ENCODE measurements at places on chromosomes 12 and 14.

GRCh38 chr12:12180575-12180974, 86.3 kb downstream of the LRP6 start:
- DNase-seq: no peak

GRCh38 chr14:89265234-89265633, 151.8 kb downstream of the FOXN3 start:
- DNase-seq: no peak

DNA sequence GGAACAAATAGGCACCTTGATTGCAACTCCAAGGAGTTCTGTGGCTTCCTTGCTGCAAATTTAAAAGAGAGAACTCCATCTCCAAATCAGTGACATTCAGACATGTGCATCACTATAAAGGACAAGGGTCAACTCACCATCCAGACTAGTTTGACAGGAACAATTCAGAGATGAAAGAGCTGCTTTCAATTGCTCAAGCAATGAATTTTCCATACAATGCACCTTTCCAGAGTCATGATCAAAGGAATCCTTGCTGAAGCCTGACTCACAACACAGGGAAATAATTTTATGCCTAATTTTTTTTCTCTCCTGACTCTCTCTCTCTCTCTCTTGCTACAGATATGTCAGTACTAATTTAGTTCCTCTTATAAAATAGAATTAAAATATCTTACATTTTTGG, 380.5 kb upstream of the GARIN6 start:
- no peak for DNase-seq

DNA sequence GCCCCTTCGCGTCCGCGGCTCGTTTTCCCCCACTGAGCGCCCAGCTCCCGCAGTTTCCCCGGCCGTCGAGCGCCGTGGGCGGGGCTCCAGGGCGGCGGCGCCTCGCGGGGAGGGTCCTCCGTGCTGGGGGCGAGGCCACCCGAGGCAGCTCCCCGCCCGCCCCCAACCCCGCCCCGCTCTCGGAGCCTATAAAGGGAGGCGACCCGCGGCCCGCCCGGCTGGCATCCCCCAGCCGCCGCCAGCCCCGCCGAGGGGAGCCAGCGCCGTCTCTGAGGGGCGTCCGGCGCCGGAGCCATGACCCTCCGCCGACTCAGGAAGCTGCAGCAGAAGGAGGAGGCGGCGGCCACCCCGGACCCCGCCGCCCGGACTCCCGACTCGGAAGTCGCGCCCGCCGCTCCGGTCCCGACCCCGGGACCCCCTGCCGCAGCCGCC, at the start of gene TAMALIN:
Gene TAMALIN (plus strand): TSS at position 221 of the 432 bp plus-strand sequence. CDS start 74 bp downstream, at position 295.
- peak; percentile 96 for DNase-seq

DNA sequence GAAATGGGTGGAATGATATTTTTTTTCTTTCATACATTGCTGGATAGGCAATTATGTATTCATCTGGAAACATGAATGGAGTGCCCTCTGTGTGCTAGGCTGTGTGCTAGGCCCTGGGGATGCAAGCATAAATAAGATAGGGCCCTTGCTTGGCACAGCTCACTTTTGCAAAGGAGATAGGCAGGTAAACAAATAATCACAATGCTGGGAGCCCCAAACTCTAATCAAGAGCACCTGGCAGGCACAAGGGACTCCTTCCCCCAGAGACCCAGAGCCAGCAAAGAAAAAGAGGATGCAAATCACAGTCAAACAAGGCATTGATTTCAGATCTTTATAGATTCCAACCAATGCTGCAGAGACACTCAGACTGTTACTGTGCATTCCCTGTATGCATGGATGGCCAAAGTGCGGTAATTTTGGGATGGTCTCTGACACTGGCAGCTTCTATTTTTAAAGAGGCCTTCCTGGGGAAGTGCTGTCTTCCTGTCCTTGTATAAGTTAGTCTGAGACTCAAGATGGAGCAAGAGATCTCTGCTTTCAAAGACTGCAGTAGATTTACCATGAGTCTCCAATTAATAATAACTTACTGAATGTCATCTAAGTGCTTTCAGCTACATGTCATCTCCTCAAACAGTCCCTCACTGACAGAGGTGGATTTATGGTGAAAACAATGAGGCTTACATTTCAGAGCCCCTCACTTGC, 45.1 kb upstream of the CPM start:
- DNase-seq: no peak

GRCh38 chr12:105562199-105562971, 231.9 kb downstream of the C12orf75 start:
- peak; percentile 80 for DNase-seq

- no peak for DNase-seq
Observed at GRCh38 chr12:19214020-19214419, 84.5 kb downstream of the PLEKHA5 start.

GRCh38 chr12:16435875-16436554, 88.6 kb downstream of the MGST1 start:
- DNase-seq: no peak

DNA sequence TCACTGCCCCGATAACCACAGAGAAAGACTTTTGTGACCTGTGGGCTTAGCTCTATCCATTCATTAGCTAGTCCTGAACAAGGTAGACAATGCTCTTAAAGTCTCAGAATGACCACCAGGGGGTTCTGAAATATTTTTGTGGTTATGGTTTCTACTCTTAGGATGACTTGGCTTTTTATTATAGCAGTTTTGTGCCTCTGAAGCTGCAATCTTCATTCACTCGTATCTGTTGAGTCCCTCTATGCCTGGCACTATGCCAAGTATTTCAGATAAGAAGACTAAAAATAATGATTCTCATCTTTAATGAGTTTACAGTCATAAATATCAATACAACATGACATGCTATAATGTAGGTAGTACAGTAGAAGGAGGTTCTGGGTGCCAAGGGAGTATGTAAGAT, 130.8 kb upstream of the TRHDE start:
- DNase-seq: no peak

DNA sequence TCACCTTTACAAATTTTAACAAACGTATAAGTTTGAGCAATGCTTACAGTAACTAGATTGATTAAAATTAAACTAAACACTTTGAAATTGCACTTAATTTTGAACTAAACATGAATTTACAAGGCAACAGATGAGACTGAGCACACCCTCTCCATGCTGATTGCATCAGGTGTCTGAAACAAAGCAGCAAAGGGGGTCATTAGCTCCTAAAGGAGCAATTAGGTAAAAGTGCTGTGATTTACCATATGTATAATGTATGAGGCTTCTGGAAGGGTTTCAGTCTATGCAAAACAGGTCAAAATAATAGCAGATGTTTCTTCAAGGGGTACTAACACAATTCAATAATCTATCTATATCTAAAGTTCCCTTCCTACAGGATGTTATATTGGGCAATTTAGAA, 98.8 kb upstream of the LMNTD1 start:
- DNase-seq: no peak
